Suppressor macrophage (primary cell): ENCODE measurements at places on chromosomes 1 and 21.
A peak's percentile ranks its signal among the peaks of the same experiment; 100 is the strongest.

GRCh38 chr1:75124510-75124909 lies 9.7 kb upstream of the LHX8 start:
- no peak for DNase-seq

DNA sequence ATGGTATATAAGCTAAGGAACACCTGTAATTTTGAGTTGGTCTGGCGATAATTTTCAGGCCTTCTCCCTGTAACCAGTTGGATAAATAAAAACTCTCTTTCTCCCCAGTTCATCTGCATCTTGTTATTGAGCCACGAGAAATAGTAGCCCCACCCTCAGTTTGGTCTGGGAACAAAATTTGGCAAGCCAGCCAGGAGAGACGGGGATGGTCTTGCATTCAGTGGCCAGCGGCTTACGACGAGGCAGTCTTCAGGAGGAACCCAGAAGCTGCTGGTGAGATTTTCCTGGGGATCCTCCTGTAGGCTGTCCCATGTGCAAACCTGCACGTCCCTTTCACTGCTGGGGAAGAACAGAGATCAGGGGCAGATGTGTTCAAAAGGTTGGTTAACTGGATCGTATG lies 174.6 kb downstream of the PLA2G4A start:
- no peak for DNase-seq

GRCh38 chr1:187911820-187912219 lies 1083.1 kb downstream of the PLA2G4A start:
- DNase-seq: no peak

- no peak for DNase-seq
Measured at GRCh38 chr1:17923666-17924065, 168.5 kb downstream of the ACTL8 start.

DNA sequence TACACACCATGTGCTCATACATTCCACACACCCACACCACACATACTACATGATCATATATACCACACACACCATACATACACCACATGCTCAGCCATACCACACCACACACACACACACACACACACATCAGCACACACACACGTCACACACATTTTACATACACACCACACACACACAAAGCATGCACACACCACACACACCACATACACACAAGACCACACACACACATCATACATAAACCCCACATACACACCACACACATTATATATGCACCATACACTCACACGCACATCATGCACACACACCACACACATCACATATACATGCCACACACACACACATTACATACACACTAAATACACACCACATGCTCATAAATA lies 124.5 kb upstream of the ERG start:
- DNase-seq: no peak

DNA sequence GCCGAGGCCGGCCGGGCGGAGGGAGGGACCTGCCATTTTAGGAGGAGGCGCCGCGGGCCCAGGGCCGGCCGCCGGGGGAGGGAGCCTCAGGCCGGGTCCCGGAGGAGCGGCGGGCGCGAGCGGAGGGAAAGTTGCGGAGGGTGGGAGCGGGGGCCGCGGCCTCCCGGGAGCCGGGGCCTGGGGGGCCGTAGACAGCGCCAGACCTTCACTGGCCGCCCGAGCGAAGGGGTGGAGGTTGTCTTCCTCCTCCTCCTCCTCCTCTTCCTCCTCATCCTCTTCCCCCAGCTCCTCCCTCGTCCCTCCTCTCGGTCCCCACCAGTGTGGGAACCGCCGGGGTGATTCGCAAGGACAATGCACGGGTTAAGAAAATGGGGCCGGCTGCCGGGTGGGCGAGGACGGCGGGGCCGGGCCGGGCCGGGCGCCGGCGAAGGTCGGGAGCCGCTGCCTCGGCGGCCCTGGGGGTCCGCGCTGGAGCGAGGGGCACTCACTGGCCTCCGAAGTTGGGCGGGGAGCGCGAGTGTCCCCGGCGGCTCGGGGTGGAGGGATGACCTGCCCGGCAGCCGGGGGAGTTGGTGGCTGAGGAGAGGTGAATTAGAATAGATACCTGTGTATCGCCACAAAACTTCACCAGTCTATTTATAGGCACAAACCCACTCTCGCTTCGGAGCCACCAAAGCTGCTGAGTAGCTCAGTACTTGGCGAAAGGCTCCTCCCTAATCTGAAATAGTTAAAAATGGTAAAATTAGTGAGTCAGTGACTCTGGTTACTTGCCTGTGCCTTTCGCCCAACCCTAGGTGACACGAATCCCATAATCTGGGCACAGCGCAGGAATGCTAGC lies 1.3 kb downstream of the DYRK1A start:
- DNase-seq: peak; percentile 38

GRCh38 chr21:45889256-45889655 lies 92.3 kb upstream of the COL6A1 start:
- no peak for DNase-seq

DNA sequence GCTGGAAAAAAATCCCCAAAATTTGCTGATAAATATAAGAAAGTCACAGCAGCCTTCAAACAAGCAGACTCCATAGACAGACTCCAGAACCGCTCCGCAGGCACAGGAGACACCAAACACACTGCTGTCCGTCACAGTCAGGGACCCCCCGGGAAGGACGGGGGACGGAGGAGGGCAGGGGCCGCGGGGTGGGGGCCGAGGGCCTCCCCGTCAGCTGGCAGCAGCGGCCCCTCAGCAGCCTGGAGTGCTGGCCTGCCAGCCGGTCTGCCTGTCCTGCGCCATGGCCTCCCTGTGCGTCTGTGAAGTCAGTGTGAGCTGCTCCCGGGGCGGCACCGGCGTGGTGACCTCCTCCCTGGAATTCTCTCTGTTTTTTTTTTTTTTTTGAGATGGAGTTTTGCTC lies 10.1 kb upstream of the C1orf159 start:
- DNase-seq: no peak

- DNase-seq: no peak
Measured at GRCh38 chr1:176837708-176838107, 326.8 kb downstream of the ASTN1 start.

DNA sequence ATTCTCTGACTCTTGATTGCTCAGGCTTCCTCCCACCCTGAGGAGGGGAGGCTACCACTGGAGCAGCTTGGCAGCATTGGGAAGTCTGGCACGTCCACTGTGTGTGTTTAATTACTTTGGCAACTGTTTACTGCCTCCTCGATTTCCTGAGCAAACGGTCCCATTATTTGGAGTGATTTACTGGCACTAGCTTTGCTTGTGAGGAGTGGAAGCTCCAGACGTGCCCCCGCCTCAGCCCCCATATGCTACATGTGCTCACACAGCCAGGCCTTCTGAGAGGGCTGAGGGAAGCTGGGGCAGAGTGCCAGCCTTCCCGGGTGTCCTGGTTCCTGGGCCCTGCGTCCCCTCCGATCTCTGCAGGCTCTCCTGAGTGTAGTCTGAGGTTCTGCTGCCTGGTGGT lies 306.2 kb downstream of the PTPRU start:
- DNase-seq: no peak

- no peak for DNase-seq
Measured at GRCh38 chr1:68916221-68916902, 419.5 kb upstream of the DEPDC1 start.

GRCh38 chr1:156608036-156608674 lies 6.9 kb upstream of the GPATCH4 start:
- peak; percentile 78 for DNase-seq

- DNase-seq: no peak
Measured at GRCh38 chr21:26920055-26920454, 46.8 kb downstream of the ADAMTS5 start.

DNA sequence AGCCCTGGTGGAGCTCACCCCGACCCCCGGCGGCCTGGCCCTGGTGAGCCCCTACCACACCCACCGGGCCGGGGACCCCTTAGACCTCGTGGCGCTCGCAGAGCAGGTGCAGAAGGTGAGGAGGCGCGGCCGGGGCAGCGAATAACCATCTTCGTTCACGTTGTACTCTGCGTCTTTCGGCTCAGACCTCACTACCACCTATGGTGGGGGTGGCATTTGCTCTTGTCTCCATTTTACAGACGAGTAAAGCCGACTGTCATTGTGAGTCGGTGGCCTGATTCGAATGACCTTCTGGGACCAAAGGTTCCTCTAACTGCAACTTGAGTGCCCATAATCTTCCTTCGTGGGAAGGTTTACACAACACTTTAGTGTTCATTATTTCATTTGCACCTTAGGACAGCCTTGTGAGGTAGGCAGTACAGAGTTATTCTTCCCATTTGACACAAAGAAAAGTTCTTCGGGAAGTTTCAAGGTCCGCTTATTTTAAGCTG lies 506 bp downstream of the C1orf50 start:
- DNase-seq: peak; percentile 54

- DNase-seq: no peak
Measured at GRCh38 chr1:199746666-199747384, 280.7 kb upstream of the NR5A2 start.

DNA sequence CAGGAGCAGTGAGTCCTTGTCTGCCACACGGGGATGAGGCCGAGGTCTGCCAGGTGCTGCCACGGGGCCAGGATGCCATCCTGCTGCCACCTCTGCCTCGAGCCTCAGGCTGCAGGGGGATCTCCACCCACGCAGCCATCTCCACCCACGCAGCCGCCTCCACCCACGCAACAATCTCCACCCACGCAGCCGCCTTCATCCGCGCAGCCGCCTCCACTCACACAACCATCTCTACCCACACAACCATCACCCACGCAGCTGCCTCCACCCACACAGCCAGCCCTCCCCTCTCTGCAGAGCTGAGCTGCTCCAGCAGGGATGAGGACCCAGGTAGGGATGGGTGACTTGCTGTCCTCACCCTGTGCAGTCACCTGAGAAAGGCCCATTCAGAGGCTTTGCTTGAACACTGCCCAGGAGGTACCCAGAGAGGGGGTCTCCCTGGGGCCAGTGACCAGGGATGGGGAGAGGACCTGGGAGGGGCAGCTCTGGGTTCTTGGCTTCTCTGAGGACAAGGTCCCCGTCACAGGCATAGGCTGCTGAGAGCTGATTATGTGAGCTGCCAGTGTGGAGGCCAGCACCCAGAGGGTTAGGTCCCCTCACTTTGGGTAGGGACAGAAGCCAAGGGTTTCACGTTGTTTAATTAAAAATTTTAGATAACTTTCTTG lies 46.6 kb upstream of the TTC34 start:
- DNase-seq: no peak

DNA sequence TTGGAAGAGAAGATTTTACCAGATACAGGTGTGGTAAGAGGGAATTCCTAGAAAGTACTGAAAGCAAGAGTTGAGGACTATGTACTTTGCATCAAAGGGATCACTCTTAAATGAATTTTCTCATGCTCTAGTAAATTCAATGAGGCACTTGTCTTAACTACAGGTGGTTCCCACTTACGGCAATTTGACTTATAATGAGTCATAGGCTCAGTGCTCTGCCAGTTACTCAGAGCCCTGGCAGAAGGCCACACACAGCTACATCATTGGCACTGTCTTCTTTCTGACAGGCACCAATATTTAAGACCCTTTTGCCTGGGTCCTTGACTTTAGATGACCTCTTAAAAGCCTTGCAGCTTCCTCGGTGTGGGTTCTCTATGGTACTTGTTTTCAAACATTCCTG lies 15.9 kb upstream of the ADAMTS5 start:
- no peak for DNase-seq

DNA sequence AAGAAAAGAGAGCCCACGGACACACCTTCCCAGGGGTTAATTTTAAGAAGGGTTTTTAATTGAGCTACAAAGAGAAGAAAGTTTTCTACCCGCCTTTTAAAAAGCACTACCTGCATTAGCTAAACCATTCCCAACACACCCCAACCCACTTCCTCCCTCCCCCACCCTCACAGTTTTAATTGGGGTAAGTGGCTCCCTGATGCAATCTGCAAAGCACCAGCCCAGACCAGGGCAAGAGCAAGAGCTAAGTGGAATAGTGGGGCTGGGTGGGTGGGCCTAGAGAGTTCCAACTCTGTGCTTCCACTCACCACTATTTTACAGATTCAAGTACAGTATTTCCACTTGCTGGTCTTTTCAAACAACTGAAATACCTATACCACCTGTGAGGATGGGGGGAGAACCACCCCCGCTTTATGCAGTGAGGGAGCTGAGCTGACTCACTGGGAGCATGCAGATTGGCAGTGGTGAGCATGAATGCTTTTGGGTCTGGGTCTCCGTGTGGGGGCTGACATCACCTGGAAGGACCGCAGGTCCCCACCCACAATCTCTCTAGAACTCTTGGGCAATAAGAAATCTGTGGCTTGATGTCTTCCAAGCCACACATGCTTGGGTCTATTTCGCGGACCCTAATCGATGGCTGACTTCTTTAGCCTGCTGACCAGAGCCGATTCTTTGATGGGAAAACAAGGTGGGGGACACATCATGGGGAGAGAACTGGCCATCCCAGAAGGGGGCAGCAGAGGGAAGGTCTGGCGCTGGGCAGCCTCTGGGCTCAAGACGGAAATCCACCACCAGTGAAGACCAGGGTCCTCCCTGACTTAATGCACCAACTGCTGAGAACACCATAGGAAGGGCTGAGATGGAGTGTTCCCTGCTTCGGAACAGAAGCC lies 95.5 kb downstream of the SSBP3 start:
- peak; percentile 36 for DNase-seq

DNA sequence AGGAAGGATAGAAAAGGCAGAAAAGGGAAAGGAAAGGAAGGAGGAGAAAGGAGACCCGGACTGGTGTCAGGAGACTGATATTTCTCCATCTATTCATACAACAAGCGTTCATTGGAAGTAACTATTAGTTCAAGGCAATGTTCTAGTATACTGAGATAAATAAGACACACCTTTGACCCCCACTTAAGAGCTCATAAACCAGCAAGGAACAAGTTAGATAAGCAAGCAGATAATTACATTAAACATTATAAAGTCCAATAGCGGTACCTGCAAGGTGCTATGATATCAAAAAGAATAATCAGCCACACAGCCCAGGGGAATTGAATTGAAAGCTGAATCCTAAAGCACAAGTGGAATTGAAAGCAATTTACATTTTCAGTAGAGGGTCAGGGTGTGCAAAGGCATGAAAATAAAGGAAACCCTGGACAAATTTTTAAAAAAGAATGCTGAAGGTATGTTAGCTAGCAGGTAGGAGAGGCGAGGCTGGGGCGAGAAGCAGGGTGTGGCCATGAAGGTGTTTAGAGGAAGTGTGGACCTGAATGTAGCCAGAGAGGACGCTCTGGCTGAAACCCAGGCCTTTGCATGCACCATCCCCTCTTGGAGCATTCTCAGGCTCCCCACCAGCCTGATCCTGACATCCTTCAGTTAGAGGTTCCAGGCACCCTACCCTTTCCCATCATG lies 200.0 kb downstream of the SETD4 start:
- DNase-seq: no peak

DNA sequence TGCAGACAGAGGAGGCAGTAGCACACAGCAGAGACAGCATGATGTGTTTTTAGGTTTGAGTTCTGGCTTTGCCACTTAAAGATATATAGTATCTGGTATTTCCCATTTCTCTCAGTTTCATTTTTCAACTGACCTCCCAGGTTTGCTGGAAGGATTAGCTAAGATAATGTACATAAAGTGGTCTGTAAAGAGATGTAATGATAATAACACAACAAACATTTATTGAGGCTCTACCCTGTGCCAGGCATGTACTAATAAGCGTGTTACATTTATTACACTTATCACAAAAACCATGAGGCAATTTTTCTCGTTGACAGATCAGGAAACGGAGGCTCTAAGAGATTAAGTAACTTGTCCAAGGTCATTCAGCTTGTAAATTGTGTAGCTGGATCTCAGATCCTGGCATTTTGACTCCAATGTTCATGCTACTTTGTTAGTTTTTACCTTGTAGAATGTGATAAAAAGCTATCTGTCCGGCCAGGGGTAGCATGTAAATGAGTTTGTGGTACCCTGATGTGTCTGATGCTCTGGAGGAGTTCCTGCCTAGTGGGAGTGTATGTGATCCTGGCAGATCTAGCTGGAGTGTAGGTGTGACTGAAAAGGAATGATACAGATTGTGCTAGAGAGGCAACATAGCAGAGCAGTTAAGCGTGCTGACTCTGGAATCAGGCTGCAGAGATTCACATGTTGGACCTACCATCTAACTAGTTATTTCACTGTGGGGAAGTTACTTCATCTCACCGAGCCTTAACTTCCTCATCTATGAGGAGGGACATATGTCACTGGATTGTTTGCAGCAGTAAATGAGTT lies 146.6 kb downstream of the VPS13D start:
- DNase-seq: peak; percentile 91
